ENCODE measurements at places on chromosomes 12 and 14.
A peak's percentile ranks its signal among the peaks of the same experiment; 100 is the strongest.

DNA sequence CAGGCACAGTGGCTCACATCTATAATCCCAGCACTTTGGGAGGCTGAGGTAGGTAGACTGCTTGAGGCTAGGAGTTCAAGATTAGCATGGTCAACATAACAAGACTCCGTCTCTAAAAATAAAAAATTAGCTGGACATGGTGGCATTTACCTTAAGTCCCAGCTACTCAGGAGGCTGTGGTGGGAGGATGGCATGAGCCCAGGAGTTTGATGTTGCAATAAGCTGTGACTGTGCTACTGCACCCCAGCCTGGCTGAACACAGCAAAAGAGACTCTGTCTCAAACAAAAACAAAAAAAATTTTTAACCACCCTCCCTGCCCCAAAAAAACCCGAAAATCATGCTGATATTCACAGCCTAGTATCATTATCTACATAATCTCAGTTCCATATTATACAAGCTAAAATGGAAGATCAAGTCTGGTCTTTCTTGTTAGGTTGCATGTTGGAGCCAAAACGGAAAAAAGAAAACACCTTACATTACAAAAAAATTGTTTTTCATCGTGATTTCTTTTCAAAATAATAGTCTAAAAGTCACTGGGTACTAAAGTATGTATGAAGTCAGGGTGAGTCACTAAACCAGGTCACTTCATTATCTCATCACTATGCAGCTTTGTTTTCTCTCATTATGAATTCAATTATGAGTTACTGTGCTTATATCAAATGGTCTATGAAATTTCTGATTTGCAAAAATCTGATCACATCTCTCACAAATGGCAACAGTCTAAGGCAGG lies 13.8 kb downstream of the GXYLT1 start:
- no peak for DNase-seq

DNA sequence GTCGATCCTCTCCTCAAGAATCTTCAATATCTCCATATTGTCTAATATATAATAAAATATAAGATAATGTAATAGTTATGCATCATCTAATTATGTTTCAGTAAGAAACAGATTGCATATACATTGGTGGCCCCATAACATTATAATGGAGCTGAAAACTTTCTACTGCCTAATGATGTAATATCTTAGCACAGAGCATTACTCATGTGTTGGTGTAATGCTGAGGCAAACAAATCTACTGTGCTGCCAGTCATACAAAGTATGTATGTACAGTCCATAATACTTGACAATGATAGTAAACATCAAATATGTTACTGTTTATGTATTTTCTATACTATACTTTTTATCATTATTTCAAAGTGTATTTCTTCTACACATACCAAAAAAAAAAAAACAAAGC lies 128.7 kb downstream of the CPNE8 start:
- DNase-seq: no peak

GRCh38 chr14:89205137-89205740 lies 211.8 kb downstream of the FOXN3 start:
- DNase-seq: no peak

GRCh38 chr12:5650281-5650680 lies 218.4 kb downstream of the NTF3 start:
- DNase-seq: peak; percentile 14

- peak; percentile 16 for DNase-seq
These were observed 15.0 kb downstream of the AQP6 start for GRCh38 chr12:49987625-49988303.

DNA sequence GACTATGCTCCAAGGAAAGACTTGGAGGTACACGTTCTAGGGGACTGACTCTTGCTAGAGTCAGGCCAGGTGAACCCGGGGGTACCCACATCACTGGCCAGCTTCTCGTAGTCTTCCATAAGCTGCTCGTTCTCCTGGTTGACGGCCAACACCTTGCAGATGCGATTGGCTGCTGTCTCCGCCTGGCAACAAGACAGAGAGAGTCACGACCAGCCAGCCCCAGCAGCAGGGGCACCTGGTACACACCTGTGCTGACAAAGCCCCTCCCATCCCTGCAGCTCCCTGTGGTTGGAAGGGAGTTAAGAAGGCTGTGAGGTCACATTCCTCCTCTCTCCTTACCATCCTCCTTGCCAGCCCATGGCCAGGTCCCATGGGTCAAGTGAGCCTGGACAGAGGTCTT lies 85.5 kb downstream of the ACTN1 start:
- DNase-seq: no peak

DNA sequence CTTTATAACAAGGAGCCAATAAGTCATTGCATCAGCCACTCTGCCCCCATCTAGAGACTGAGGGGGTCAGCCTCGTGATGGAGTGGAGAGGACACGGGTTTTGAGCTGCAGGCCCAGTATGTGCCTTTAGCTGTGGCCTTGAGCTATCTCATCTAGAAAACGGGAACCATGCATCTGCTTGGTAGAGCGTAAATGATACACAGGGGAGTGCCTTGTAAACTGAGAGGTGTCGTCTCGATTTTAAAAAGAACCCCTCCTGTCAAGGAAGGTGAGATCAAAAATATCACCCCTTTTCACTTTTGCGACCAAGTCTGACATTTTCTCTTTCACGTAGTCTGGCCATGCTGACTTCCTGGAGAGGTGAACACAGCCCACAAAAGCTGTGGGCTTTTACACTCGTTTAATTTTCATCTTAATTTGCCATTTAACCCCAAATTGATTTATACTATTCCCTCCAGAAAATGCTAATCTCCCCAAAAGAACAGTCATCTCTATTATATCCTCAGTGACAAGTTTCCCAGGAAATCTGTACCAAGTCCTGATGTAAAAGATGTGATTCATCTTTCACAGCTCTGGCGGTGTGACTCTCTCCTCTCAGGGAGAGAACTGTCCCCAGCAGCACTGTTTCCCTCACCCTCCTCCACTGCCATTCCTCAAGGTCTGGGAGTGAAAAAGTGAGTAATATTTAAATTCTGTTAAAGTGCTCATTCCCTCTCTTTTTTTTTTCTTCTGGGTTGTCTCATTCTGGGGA lies 30.6 kb downstream of the VCPKMT start:
- peak; percentile 59 for DNase-seq

DNA sequence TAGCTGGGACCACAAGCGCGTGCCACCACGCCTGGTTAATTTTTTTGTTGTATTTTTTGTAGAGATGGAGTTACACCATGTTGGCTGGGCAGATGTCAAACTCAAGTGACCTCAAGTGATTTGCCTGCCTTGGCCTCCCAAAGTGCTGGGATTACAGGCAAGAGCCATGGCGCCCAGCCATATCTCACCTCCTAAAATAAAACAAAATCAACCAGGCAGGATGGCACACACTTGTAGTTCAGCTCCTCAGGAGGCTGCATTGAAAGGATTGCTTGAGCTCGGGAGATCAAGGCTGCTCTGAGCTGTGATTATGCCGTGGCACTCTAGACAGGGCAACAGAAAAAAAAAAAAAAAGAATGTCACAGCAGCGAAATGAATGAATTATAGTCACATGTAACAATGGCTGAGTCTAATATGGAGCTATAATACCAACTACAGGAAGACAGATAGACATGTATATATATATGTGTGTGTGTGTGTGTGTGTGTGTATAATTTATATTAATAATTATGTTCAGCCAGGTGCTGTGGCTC lies 19.3 kb upstream of the TMEM120B start:
- no peak for DNase-seq

DNA sequence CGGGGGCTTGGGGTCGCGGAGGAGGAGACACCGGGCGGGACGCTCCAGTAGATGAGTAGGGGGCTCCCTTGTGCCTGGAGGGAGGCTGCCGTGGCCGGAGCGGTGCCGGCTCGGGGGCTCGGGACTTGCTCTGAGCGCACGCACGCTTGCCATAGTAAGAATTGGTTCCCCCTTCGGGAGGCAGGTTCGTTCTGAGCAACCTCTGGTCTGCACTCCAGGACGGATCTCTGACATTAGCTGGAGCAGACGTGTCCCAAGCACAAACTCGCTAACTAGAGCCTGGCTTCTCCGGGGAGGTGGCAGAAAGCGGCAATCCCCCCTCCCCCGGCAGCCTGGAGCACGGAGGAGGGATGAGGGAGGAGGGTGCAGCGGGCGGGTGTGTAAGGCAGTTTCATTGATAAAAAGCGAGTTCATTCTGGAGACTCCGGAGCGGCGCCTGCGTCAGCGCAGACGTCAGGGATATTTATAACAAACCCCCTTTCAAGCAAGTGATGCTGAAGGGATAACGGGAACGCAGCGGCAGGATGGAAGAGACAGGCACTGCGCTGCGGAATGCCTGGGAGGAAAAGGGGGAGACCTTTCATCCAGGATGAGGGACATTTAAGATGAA lies 630 bp downstream of the FOS start:
- DNase-seq: no peak

- no peak for DNase-seq
These were observed 45.5 kb downstream of the MGST1 start for GRCh38 chr12:16392846-16393535.

GRCh38 chr14:105414456-105415371 lies 4.9 kb upstream of the MTA1 start:
- peak; percentile 23 for DNase-seq

- no peak for DNase-seq
These were observed 24.3 kb downstream of the EMP1 start for GRCh38 chr12:13220838-13221237.

Data from skeletal muscle cell (primary cell).